Fibroblast of skin of scalp (primary cell): ENCODE measurements at places on chromosomes 5 and 9.

- DNase-seq: no peak
Observed at GRCh38 chr9:13929013-13929412, 384.9 kb downstream of the NFIB start.

- DNase-seq: no peak
Observed at GRCh38 chr5:125274211-125274610, 527.8 kb upstream of the ZNF608 start.

GRCh38 chr5:32814141-32814540, 103.0 kb downstream of the NPR3 start:
- peak; percentile 38 for DNase-seq

DNA sequence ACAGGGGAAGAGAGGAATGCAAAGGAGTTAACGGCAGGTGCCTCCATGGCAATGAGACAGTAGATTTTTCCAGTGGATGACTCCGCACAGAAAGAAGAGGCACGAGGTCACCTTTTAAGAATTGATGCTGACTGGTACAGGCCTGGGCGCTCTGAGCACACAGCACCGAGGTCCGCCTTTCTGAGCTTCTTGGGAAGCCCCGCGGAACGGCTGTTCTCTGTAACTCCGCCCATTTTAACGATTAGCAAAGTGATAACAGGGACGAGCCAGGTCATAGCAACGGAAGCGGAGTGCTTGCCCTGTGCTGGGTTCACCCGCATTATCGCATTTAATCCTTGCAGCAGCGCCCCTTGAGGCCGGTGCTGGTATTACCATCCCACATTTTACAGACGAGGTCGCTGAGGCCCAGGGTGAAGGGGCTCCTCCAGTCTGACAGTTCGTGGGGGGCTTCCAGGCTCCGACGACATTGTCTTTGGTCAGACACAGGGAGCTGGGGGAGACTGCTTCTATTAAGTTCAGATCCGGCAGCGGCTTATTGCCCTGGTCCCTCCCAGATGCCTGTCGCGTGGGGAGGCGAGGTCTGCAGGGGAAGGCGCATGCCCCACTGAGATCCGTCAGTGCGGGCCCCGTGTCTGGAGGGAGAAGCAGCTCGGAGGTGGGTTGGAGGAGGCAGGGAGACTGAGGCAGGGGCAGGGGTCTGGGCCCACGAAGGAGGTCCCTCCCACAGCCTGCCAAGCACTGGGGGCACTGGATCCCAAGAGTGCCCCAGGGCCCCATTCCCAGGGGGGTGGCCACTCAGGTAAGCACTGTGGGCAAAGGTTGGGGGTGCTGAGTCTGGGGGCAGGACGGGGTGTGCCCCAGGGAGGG, 22.3 kb upstream of the HMCN2 start:
- peak; percentile 50 for DNase-seq

- DNase-seq: no peak
Observed at GRCh38 chr9:68822596-68823165, 117.6 kb downstream of the PIP5K1B start.

GRCh38 chr5:66337626-66338226, 193.6 kb downstream of the SREK1 start:
- no peak for DNase-seq

GRCh38 chr9:130321539-130321938, 56.0 kb downstream of the HMCN2 start:
- DNase-seq: no peak

GRCh38 chr9:76617497-76618175, 146.6 kb upstream of the PCA3 start:
- DNase-seq: no peak

GRCh38 chr9:11992866-11993265, 700.3 kb upstream of the TYRP1 start:
- DNase-seq: peak; percentile 31

- DNase-seq: peak; percentile 72
Observed at GRCh38 chr9:33623658-33624586, 99.9 kb downstream of the ANKRD18B start.

DNA sequence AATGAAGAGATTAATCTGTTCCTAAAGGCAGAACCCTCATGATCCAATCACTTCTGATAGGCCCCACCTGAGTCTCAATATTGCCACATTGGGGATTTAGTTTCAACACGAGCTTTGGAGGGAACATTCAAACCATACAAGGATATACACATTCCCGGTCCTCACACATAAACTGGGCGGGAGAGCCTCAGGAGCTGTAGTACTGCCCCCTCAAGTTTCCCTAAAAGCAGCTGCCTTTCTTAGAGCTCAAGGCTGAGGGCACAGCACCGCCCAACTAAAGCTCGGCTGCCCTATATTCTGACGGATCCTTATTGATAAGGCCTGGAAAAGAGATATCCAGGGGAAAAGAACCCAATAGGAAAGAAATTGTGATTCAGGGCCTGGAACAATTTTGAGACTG, 83.0 kb downstream of the GADD45G start:
- no peak for DNase-seq

GRCh38 chr5:67149057-67149950, 47.3 kb downstream of the CD180 start:
- DNase-seq: no peak

- DNase-seq: peak; percentile 35
Observed at GRCh38 chr9:77726289-77726688, 78.2 kb upstream of the GNA14 start.

DNA sequence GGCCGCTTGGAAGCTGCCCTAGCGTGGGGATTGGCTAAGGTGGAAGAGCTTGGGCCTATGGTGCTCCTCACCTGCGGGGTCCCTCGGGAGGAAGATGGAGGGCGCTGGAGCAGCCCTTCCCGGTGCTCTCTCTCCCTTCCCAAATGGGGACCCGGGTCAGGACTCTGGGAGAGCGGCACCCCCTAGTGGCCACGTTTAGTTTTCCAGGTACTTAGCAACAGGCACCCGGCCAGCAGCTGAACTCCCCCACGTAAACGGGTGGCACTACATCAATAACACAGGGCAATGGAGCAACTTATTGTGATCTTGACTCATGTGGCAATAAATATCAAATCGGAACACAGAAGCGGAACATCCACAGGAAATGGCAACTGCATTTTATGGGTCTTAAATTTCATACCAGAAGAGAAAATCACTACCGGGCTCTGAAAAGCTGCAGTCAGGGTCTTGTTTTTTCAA, 316.6 kb downstream of the AGTPBP1 start:
- peak; percentile 59 for DNase-seq

GRCh38 chr5:69367697-69368279, 1.5 kb downstream of the AK6 start:
- no peak for DNase-seq

DNA sequence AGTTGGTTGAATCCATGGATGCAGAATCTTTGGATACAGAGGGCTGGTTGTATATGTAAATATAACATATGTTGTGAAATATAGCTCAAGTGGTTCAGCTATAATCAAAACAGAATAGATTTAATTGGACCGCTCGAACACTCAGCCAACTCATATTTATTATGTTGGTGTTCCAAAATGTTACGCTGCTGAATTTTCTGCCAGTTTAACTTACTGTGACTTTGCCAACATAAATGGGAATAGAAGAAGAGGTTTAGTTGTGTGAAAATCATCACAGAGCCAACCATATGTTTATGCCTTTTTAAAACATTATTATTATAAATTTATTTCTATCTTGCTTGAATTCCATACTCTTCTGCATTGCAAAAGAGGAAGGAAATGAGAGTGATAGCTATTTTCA, 178.2 kb upstream of the FBXL7 start:
- DNase-seq: no peak

GRCh38 chr9:125513303-125513667, 193.7 kb downstream of the MAPKAP1 start:
- no peak for DNase-seq

DNA sequence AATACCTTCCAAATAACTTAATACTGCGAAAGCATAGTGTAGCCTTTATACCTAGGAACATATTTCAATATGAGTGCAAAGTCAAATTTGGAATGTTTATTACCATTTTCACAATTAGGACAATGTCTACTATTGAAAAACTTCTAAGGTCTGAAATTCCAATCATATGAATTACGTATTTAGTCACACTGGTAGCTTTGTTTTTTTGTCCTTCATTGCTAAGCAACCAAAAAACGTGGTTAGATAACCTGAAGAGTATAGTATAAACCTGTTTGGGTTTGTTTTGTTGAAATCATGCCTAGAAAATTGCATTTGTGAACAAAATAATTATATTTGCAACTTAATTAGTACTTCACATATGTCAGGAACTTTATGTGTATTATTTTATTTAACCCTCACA, 134.2 kb downstream of the FBXO4 start:
- no peak for DNase-seq

GRCh38 chr9:86765746-86766430, 181.4 kb downstream of the GAS1 start:
- DNase-seq: no peak

- DNase-seq: no peak
Observed at GRCh38 chr9:136086213-136086881, 8.7 kb downstream of the NACC2 start.

- no peak for DNase-seq
Observed at GRCh38 chr9:127566351-127567001, 45.6 kb upstream of the STXBP1 start.
